Stimulated activated CD4-positive, alpha-beta T cell treated with anti-CD3 and anti-CD28 coated beads, TNF-alpha, amount 100 ng/mL, for 48 hours (primary cell): ENCODE measurements at places on chromosomes 3 and 15.

GRCh38 chr15:66803182-66803729 is 101.2 kb downstream of the SMAD6 start:
- no peak for DNase-seq

DNA sequence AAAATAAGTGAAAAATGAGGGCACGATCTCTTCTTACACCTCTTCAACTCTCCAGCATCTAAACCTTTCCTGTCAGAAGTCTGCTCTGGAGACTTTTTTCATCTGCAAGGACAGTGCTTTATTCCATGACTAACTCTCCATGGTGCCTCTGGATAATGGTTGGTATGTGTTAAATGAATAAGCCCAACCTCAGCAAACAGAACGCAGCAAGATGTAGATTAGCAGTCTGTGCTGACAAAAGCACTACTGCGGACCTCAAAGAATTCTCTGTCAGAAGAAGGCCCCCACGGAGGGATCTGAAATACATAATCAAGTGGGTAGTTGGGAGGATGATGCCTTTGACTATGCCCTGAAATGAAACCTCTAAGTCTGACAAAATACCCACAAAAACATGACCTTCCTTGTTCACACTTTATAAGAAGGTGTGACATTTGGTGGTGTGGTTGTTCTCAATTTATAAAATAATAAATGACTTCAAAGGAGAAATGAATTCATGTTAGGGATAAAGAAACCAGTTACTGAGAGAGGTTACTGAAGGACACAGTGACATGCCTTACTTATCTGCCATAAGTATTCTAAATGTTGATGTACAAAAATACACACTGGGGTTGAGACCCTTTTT is 43.2 kb upstream of the ADCY5 start:
- DNase-seq = no peak

- no peak for DNase-seq
These were observed 198.2 kb downstream of the SSR3 start for GRCh38 chr3:156356537-156357363.

DNA sequence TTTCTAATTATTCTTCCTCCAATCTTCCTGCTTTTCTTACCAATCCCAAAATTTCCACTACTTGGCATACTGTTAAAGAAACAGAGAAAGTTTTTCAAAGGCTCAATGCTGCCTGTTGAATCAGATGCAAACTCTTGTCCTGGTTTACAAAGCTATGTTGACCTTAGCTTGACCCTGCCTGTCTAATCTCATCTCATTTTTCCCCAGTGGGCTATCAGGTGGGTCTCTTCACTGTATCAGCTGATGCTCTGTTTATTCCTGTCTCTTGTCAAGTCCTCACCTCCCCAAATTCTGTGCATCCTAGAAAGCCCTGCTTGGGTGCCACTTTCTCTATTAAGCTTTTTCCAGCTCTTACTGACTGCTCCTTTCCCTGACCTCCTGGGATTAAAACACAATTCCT is 18.2 kb downstream of the NFKBIZ start:
- DNase-seq = no peak

DNA sequence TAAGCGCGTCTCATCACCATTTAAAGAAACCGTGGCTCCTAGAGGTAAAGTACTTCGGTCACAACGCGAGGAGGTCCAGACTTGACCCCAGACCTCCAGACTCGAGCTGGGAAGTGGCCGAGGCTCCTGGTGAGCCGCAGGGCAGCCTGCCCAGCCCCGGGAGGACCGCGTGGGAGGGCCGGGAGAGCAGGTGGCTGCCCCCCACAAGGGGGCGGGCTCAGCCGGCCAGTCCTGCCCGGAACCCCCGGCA is at the start of gene SLC27A2:
Gene SLC27A2 (plus strand): TSS at position 228 of the 250 bp plus-strand sequence. CDS start 232 bp downstream, outside the sequence.
- no peak for DNase-seq

- DNase-seq = no peak
These were observed 153.8 kb downstream of the PGPEP1L start for GRCh38 chr15:98853617-98854420.

GRCh38 chr15:81337713-81338157 is 13.8 kb upstream of the STARD5 start:
- no peak for DNase-seq

DNA sequence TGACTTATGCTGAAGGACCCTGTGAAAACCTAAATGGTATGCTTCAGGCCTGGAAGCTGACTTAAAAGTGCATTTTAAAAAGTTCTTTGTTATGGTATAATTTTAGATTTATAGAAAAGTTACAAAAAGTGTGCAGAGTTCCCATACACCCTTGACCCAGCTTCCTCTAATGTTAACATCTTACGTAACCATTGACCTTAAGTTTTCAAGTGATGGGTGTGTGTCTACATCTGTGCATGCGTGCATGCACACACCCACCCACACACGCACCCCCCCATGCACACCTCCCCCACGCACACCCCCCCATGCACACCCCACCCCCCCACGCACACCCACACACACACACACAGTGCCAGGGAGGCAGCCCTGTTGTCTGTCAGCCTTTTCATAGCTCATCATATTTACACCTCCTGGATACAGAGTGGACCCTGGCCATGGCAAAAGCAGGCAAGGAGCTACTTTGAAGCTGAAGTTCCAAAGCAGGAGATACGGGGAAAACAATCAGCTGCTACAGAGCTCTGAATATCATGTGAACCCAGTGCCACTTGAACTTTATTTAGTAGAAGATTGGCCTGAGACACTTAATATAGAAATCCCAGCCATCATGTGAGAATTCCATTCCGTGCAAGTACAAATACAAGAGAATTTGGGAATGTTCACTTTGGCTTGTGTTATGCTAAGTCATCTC is 30.0 kb upstream of the TRAK1 start:
- no peak for DNase-seq

GRCh38 chr3:33063651-33064051 is 33.3 kb downstream of the GLB1 start:
- peak; percentile 66 for DNase-seq

DNA sequence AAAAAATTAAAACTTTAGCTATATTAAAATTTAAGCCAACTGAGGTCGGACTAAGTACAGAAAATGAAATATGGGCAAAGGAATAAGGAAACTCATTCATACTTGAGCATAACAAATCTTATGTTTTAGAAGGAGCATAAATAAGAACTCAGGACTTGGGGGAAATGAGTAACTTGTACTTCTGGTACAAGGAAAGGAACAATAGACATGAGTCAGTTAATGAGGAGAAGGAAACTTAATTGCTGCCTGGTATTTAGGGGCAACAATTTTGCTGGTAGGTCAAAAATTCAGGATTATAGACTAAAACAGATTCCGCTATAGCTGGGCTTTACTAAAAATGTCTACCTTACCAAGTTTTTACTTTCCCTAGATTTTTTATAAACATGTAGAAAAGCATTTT is 113.1 kb downstream of the MYO5A start:
- DNase-seq = no peak

GRCh38 chr15:47397655-47398054 is 319.6 kb upstream of the SEMA6D start:
- DNase-seq = no peak

DNA sequence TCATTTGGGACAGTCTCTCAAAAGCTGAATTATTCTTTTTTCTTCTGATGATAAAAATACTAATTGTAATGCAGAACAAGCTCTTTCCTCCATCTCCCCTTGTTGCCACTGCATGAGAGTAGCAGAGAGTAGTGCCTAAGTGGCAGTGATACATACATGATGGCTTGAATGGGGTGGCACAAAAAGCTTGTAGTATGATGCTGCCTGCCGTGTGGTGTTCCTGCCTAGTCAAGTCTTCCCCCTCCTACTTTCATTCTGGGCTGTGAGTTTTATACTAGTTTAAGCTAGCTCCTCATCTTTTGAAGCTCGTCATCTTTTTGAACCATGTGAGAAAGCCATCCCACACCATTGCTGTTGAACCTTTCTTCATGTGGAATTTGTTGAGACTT is 230.5 kb downstream of the NFKBIZ start:
- DNase-seq = no peak

DNA sequence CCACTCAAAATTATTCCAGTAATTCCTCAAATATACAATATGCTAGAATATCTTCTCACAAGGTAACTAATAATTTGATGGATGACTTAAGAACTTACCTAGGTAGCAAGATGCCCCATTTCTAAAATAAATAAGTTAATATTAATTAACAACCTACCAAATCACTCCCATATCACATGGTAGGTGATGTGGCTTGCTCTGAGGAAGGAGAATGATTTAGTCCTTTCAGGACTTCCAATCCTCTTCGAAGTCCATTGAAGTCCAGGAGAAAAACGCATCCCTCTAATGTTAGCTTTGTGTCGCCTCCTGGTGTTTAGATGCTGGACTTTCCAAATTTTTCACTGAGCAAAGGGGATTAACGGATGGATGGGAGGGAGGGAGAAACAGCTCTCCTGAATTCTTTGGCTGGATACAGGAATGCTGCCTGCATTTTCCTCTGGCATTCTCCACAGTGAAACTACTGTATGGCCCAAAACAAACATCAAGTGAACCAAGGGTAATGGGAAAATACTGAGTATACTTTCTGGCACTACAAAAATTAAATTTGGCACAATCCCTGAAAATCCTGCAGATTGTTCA is 58.6 kb downstream of the PRICKLE2 start:
- no peak for DNase-seq

DNA sequence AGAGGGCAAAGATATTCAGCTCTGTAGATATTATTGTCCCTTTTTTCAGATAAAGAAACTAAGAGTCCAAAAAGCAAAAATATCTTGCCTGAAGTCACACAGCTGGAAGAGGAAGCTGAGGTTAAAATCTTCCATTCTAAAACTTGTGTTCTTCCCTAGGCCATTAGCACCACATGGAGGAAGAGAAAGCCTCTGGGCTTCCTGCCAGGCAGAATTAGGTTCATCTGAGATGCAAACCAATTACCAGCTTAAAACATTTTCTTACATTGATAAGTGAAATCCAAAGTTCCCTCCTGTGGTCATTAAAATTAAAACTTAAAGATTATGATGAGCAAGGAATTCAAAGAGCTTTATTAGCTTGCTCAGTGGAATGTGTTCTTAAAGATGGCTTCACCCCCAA is 235.3 kb upstream of the SETMAR start:
- DNase-seq = no peak

GRCh38 chr3:23071758-23072157 is 131.4 kb upstream of the UBE2E2 start:
- no peak for DNase-seq

- DNase-seq = no peak
These were observed 96.3 kb downstream of the RPL39L start for GRCh38 chr3:187042874-187043458.

DNA sequence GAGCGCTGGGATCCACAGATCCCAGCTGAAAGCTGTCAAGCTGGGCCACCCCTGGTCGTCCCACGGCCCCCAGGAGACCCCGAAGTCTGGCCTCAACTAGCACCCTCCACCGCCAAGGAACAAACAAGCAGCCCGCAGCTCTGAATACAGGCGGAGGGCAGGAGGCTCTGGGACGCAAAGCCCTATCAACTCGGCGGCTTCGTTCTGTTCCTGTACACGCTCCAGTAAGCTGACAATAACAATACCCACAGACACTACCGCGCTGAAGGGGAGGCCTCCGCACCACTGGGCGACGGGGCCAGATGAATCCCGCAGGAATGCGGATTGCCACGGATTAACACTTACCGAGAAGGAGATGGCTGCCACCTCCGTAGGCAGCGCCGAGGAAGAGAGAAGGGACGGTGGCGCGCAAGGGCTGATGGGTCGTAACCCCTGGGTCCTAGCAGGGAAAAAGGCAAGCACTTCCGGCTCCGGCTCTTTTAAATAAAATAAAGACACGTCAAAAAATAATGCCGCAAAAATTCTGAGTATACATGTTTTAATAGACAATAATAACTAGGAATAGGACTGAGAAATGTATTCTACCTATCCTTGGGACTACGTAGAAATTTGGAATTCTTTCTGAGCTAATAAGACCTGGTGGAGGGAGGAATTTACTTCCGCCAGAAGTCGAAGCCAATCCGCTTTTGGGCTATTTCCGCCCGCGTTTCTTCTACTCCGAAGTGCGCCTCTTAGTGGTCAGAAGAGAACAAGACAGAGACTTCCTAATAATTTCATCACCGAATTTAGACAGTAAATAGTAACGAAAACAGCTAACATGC is at the start of gene RPL32:
Gene RPL32 (minus strand): TSS at position 417 of the 821 bp plus-strand sequence. CDS start 1,328 bp downstream, outside the sequence.
- DNase-seq = peak; percentile 76

GRCh38 chr15:25972141-25972675 is 109.1 kb upstream of the ATP10A start:
- DNase-seq = no peak

GRCh38 chr15:92733934-92734521 is 78.5 kb upstream of the FAM174B start:
- DNase-seq = no peak

DNA sequence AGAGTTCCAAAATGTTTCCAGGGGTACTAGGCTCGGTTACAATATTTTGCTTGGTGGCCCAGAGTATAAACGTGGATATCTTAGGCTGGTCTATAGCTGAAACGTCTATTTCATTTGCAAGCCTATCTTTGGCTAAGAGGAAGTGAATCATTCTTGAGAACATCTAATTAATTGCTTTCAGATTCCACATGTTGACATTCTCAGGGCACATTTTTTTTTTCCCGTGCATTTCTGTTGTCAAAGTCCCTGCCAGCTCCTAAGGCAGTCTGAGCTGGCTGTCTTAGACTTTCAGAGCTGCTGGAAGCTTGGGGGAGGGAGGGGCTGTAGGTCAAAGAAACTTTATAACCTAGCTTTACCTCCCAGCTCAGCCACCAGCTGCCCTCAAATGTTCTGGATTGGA is 23.2 kb upstream of the LAMP3 start:
- DNase-seq = no peak

DNA sequence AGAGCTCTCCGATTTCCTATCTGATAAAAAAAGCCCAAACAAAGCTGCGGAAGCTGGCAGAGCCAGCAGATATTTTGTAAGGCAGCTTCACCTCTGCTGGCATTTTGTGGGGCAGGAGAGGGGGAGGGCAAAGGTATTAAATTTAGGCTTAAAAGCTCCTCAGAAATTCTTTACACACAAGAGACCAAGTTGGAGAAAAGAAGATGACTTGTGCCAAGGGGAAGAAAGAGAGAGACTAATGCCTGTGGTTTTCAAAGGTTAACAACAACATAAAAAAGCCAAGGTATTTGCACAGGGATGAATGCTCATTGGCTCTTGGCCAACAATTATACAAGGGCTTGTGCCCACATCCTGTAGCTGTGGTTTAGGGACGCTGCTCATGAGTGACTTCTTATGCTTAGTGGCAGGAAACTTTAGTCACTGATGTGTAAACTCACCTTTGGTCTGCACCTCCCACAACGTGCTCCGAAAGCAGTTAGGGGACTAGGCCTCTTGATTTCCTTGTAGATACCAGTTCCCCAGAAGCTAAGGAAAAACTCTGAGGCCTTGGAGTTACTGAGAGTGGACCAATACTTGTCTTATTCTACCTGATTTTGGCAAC is 152.9 kb downstream of the TPRG1 start:
- peak; percentile 78 for DNase-seq

- no peak for DNase-seq
These were observed 241.7 kb upstream of the HES1 start for GRCh38 chr3:193894121-193894863.

- no peak for DNase-seq
These were observed 61.9 kb downstream of the ADAMTS17 start for GRCh38 chr15:100279849-100280248.

DNA sequence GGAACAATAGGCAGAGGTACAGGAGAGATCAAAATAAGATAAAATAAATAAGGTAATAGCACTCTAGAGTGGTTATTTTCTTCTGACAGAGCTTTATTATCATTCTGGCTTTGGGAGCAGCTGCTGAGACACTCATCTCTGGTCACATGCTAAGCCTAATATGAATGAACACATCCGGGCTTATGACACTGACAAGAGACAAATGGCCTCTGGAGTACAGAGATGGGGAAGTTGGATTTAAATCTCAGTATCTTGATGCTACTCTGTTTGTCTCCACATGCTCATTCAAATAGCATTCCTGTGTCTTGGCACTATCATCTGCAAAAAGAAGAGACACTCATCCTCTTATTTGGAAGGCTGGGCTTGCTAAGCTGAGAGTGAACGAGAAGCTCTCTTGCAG is 55.6 kb downstream of the TMEM45A start:
- no peak for DNase-seq
